Esophagus muscularis mucosa (tissue), 4 donors: ENCODE measurements at places on chromosomes 4 and X. TPM values are rescaled to one million over a fixed set of nuclear protein-coding genes. Genes with fewer than 3 reads are reported as not detected.

DNA sequence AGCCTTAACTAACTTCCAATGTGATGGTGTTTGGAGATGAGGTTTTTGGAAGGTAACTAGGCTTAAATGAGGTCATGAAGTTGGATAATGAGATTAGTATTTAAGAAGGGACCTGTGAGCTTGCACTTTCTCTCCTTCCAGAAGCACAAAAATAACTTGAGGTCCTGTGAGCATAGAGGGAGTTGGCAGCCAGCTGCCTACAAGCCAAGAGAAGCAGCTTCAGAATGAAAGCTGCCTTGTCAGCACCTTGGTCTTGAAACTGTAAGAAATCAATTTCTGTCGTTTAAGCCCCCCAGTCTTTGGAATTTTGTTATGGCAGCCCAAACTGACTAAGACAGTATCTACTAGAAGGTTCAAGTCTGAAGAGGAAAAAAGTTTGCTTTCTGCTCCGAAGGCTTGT, 280.2 kb upstream of the GALNTL6 start:
- H3K4me1 ChIP-seq = no peaks in the 10 kb centered on the region
- no peak overlapping the region for H3K4me3 ChIP-seq
- DNase-seq = no peak
- no peaks in the 10 kb centered on the region for H3K36me3 ChIP-seq

DNA sequence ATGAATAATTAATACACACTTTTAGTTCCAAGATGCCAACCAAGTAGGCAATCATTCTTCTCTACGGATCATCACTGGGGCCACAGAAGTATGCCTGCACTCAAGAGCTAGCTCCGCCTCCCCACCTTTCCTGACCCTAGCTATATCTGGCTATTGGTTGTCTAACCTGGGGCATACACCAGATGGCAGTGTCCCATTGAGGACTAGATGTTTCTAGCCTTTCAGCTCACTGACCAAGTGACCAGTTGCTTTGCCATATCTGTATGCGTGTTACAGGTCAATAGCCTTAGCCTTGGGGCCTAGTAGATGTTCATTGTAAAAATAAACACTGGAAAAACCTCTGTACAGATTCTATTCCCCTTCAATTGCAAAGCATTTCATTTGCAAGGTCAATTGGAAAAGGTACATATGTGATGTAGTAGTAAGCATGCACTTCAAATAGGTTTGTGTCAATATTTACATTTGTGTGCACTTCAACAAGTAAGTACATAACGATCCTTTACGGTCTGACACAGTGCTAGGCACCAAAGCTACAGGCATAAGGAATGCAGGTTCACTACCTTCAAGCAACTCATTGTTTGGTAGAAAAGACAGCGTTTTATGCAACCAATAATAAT, 521.7 kb downstream of the PPARGC1A start:
- no peaks in the 10 kb centered on the region for H3K36me3 ChIP-seq
- no peak for DNase-seq
- H3K27ac ChIP-seq = no peak overlapping the region
- peaks cover 9% of the 10 kb centered on the region for H3K4me1 ChIP-seq
- H3K4me3 ChIP-seq = no peak overlapping the region

- H3K4me3 ChIP-seq = no peak overlapping the region
- H3K27me3 ChIP-seq = peaks cover 4% of the 10 kb centered on the region
- H3K4me1 ChIP-seq = peaks cover 32% of the 10 kb centered on the region
- H3K27ac ChIP-seq = no peak overlapping the region
- no peak for DNase-seq
- no peaks in the 10 kb centered on the region for H3K36me3 ChIP-seq
These were observed 95.6 kb downstream of the REPS2 start for GRCh38 chrX:17042037-17042436.

- H3K27me3 ChIP-seq = no peaks in the 10 kb centered on the region
- no peaks in the 10 kb centered on the region for H3K36me3 ChIP-seq
- no peak overlapping the region for H3K27ac ChIP-seq
- H3K4me3 ChIP-seq = no peak overlapping the region
These were observed 44.1 kb downstream of the TMEM164 start for GRCh38 chrX:110046971-110047370.

DNA sequence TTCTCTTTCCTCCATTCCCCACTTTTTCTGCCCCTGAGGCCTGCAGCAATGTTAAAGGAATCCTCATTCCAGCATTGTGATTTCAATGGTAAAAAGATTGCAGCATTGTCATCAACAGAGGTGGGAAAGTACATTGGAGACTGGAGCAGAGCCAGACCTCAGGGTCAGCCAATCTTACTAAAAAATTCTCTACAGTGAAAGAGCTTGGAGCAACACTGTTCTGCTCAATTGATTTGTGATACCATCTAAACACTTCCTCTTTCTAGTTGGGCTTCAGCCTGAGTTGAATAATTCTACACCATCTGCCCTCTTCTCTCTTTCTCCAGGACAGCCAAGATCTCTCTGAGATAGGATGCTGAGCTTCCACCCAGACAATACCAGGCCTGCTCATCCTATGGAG, 176.5 kb downstream of the AR start:
- H3K27ac ChIP-seq = no peak overlapping the region
- H3K27me3 ChIP-seq = no peaks in the 10 kb centered on the region
- no peaks in the 10 kb centered on the region for H3K36me3 ChIP-seq
- no peak overlapping the region for H3K4me3 ChIP-seq
- no peaks in the 10 kb centered on the region for H3K4me1 ChIP-seq

DNA sequence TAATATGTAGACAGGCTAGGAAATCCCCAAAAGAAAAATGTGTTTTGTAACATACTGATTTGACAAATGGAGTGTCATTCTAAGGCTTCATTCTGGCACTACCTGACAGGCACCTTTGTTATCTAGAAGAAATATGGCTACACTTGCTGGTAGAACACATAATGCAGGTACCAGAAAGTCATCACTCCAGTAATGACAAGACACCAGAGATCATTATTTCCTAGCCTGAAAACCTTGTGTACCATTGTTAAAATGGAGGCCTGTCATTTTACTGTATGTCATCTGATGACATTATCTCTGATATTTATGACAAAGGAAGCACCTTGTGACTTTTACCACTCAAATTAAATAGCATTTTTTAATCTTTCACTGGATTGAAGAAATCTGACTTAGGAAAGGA, 13.5 kb upstream of the FGF5 start:
- DNase-seq = no peak
- H3K27ac ChIP-seq = no peak overlapping the region
- no peaks in the 10 kb centered on the region for H3K36me3 ChIP-seq
- no peaks in the 10 kb centered on the region for H3K4me1 ChIP-seq

- no peak overlapping the region for H3K27ac ChIP-seq
- H3K36me3 ChIP-seq = no peaks in the 10 kb centered on the region
- H3K27me3 ChIP-seq = no peaks in the 10 kb centered on the region
- no peak overlapping the region for H3K4me3 ChIP-seq
- no peaks in the 10 kb centered on the region for H3K4me1 ChIP-seq
- no peak for DNase-seq
These were observed 64.5 kb upstream of the CLDN34 start for GRCh38 chrX:9902656-9903055.

- H3K27ac ChIP-seq = no peak overlapping the region
- H3K4me3 ChIP-seq = no peak overlapping the region
- H3K27me3 ChIP-seq = no peaks in the 10 kb centered on the region
- H3K36me3 ChIP-seq = no peaks in the 10 kb centered on the region
These were observed 3.1 kb upstream of the ANTXR2 start for GRCh38 chr4:80075995-80076675.

DNA sequence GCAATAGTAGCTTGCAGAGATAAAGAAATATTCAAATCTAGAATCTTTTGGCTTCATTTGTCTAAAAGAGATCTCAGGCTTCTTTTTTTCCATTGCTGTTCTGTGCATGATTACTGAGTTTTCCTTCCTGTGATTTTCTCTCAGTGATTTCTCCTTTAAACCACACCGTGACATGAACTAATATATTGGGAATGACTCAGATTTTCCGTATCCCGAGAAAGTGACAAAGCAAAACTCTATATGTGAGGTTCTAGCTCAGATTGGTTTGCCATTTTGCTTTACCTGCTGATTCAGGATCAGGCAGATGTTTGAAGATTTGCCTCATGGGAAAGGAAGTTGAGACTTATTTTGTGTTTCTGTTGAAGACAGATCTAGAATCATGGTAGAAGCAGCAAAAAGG, 59.4 kb downstream of the MTHFD2L start:
- H3K36me3 ChIP-seq = no peaks in the 10 kb centered on the region
- H3K4me1 ChIP-seq = no peaks in the 10 kb centered on the region
- DNase-seq = no peak
- H3K27ac ChIP-seq = no peak overlapping the region
- no peaks in the 10 kb centered on the region for H3K27me3 ChIP-seq

DNA sequence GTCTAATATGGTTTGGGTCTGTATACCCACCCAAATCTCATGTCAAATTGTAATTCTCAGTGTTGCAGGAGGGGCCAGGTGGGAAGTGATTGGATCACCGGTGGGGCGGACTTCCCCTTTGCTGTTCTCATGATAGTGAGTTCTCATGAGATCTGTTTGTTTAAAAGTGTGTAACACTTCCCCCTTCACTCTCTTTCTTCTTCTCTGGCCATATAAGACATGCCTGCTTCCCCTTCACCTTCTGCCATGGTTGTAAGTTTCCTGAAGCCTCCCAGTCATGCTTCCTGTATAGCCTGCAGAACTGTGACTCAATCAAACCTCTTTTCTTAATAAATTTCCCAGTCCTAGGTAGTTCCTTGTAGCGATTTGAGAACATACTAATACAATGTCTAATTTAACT, 19.7 kb upstream of the SCRG1 start:
- no peaks in the 10 kb centered on the region for H3K27me3 ChIP-seq
- H3K4me3 ChIP-seq = no peak overlapping the region
- peaks cover 7% of the 10 kb centered on the region for H3K36me3 ChIP-seq
- peaks cover 9% of the 10 kb centered on the region for H3K4me1 ChIP-seq
- DNase-seq = no peak

- H3K36me3 ChIP-seq = no peaks in the 10 kb centered on the region
- no peaks in the 10 kb centered on the region for H3K27me3 ChIP-seq
- peaks cover 27% of the 10 kb centered on the region for H3K4me1 ChIP-seq
These were observed 7.3 kb downstream of the PPP1R3F start for GRCh38 chrX:49276671-49277534.

The HSD17B13 gene
- total RNA-seq = 0.83 TPM

The SPANXC gene
- total RNA-seq = not detected

The PABPC5 gene
- total RNA-seq = 3.7 TPM

The DOK7 gene
- total RNA-seq = 1.7 TPM

The SYP gene
- 6.5 TPM for total RNA-seq
